ENCODE measurements at places on chromosomes 3 and 15.

DNA sequence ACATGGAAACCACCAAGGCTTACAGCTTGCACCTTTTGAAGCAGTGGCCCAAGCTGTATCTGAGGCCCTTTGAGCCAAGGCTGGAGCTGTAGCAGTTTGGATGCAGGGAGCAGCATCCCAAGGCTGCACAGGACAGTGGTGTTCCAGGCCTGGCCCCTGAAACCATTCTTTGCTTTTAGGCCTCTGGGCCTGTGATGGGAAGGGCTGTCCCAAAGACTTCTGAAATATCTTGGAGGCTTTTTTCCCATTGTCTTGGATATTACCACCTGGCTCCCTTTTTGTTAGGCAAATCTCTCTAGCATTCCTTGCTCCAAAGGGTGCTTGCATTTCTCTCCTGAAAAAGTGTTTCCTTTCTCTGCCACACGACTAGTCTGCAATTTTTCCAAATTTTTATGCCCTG lies 302.8 kb upstream of the MDFIC2 start:
- no peak for DNase-seq

DNA sequence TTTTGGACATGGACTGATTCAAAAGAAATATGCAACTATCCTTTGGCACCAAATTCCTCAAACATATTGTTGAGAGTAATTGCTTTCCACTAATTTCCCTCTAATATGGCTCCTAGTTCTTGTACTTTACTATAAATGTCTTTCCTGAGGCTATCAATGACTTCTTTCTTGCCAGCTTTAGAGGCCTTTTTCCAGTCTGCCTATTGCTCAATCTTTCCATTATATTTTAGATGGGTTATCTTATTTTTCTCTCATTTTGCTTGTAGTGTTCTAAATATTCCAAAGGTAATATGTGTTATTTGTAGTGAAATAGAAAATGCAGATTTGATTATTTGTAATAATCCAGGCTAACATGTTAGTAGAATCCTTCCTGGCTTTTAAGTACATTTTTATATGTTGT lies 11.5 kb upstream of the TEX9 start:
- no peak for DNase-seq

- no peak for DNase-seq
Observed at GRCh38 chr3:106332884-106333283, 464.1 kb upstream of the CBLB start.

DNA sequence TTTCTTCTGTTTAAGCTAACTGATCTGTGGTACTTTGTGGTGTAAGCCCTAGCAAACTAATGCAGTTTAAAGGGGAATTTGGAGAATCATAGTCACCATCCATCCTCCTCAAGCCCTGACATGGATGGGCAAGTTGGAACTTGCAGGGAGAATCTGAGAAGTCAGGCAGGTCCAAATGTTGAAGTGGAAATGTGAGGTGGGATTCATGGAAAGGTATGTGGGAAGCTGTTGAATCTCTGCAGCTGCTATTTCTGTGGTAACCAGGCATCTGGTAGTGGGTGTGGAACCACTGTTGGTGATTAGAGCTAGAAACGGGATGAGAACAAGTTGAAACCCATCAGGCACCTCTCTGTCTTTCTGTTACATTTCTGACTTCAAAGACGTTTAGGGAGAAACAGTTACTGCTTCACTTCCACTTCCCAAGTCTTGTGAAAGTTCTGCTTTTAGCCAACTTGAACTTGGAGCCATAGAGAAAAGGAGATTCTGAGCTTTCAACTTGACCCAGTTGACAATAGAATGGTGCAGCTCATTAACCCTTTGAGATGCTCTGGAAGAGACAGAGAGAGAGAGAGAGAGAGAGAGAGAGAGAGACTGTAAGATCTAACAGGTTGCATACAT lies 38.1 kb upstream of the NMNAT3 start:
- DNase-seq: no peak

- DNase-seq: no peak
Observed at GRCh38 chr3:8759038-8759707, 10.2 kb downstream of the OXTR start.

GRCh38 chr3:124927574-124928045 lies 6.9 kb downstream of the MUC13 start:
- DNase-seq: no peak

- no peak for DNase-seq
Observed at GRCh38 chr3:100697172-100697571, 12.1 kb upstream of the TFG start.

- no peak for DNase-seq
Observed at GRCh38 chr3:176696816-176697215, 500.5 kb downstream of the TBL1XR1 start.

DNA sequence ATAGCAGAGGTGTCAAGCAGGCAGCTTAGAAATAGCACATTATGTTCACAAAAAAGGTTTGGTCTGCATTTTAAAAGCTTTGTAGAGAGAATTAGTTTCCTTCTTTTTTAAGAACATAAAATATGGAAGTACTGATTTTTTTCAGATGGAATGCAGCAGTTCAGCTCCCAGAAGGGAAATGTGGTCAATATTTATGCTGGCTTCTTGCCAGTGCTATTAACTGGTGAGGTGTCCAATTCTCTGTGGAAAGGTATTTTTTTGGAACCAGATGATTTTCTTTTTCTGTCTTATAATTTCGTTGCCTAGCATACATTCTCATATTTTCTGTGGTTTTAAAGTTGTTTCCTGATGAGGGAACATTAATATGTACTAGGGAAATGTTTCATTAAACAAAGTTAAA lies 211.4 kb upstream of the ZNF385D start:
- DNase-seq: no peak

- no peak for DNase-seq
Observed at GRCh38 chr15:75114327-75114726, 87.4 kb upstream of the C15orf39 start.

- no peak for DNase-seq
Observed at GRCh38 chr3:32428092-32429068, 36.7 kb downstream of the CMTM7 start.

GRCh38 chr3:19668163-19668562 lies 265.9 kb downstream of the EFHB start:
- DNase-seq: no peak

DNA sequence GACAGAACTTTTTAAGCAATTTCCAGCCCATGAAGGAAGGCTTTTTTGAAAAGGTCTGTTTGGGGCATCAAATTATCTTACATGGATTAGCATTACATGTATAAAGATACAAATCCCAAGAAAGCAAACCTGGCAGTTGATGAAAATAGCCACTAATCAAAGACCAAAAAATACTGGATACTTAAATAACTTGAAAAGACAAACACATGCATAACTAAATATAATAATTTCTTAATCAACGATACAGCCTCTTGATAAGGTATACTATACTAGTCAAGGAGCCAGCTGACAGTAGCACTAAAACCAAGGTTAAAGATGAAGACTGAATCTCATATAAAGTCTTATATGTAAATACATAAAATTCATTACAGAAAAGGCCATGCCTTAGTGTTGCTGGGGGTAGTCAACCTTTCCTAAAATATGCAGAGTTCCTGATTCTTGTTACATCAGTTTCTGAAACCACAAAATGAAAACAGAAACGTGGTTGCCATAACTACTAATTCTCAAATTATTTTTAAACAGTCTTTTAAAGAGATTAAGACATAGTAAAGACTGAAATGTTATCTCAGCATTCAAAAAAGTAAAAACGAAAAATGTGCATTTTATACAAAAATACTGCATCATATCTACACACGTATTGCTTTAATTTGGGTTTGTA lies 2.0 kb downstream of the ANKRD28 start:
- no peak for DNase-seq

DNA sequence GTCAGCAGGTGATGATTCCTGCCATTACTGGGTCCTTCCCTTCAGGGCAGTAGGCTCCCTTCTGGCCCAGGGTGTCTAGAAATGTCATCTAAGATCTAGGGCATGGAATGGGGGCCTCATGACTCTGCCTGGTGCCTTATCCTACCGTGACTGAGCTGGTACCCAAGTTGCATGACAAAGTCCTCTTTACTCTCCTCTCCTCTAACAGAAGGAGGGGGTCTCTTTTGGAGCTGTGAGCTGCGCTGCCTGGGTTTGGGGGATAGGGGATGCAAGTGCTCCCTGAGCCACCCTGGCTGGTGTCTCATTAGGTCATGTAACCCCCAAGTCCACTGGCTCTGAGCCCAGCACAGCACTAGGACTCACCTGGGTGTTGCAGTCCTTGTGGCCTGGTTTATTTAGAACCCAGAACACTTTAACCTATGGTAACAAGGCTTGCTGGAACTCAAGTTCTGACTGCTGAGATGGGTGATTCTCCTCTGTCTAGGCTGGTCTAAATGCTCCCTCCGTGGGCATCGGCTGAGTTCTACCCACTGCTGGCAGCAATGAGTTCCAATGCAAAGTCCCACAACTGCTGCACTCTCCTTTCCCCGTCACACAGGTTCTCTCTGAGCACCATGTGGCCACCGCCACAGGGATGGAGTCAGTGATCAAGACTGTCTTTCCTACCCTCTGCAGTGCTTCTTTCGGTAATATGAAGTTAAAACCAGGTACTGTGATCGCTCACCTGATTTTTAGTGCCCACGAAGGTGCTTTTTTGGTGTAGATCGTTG lies 34.0 kb downstream of the XXYLT1 start:
- no peak for DNase-seq

DNA sequence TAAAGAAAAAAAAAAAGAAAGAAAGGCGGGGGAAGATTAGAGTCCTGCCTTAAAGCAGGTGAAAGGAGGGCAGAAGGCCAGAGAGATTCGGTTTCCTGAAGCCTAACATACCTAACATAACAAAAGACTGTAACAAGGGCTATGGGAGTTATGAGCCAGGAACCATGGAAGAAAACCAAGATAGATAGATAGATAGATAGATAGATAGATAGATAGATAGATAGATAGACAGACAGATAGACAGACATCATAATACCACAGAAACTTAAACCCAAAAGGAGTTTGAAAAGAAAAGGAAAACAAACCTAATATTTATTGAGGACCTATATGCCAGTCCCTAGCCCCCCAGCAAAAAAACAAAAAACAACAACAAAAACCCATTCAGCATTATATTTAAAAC lies 2.3 kb upstream of the FYCO1 start:
- DNase-seq: no peak

- no peak for DNase-seq
Observed at GRCh38 chr3:98811048-98811447, 47.9 kb downstream of the ST3GAL6 start.

DNA sequence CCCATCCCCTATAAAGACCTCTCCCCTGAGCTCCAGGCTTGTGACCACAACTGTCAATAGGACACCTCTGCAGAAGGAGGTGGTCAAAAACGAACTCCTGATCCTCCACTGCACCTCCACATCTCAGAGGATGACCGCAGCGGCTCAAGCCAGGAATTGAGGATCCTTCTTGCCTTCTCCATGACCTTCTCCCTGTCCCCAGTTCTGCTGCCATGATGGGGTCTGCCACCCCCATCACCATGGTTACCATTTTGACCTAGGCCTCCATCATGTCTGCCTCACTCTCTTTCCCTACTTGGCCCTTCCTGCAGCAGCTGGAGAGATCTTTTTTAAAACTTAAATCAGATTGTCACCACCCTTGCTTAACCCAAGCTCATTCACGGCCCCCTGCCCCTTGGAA lies 81.3 kb upstream of the LINGO1 start:
- no peak for DNase-seq

DNA sequence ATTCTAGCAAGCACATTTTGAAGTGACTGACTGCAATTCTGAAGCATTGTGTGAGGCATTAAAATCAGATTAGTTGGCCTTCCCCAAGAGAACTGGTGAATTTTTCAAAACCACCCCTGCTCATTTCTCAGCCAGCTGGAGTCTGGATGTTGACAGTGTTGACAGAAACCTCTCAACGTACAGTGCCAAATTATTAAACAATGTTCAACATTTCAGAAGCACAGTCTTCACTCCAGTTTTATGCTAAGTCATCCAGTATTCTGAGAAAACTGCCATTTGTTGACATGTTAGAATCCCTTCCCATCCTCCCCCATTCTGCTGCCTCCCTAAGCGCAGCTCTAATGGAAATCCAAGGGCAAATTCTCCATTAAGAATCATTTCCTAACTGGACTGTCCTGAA lies 369.3 kb upstream of the TRIM42 start:
- no peak for DNase-seq

DNA sequence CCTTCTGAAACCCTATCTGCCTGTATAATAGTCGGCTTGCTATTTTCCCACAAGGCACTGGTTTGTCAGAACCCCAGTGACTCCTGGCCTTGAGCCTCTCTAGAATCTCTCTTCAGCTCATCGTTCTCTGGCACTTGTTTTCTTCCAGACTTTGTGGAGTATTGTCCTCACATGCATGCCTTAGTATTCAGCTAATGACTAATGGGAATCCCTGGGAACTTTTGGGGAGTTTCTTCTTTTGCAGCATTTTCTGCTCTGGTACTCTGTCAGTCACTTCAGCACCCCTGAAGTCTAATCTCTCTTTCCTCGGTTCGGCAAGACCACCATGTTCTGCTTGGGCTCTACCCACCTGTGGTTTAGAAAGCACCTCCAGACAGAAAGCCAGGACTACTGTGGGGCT lies 35.8 kb upstream of the THRB start:
- no peak for DNase-seq

- no peak for DNase-seq
Observed at GRCh38 chr3:48504051-48504946, at the start of gene SHISA5. TSS of gene SHISA5 (minus strand) at chr3:48504174. CDS start at chr3:48504094, 80 bp downstream.

DNA sequence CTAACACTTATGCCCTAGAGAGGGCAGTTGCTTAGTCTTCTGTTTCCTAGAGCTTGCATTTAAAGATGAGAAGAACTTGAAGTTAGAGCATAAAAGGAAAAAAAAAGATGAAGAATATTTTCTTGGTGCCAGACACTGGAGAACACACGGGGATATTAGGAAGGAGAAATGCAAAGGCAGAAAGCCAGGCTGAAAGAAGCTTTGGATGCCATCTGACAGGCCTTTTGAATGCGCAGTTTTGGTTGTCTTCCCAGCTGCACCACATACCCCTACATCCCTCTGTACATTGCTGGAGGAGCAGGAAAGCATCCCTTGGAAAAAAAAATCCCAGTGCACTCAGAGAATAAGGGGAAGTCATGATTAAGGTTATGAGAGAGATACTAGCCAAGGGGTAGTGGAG lies 378.9 kb downstream of the GAP43 start:
- DNase-seq: no peak

GRCh38 chr3:9180764-9181117 lies 68.7 kb downstream of the SRGAP3 start:
- no peak for DNase-seq

DNA sequence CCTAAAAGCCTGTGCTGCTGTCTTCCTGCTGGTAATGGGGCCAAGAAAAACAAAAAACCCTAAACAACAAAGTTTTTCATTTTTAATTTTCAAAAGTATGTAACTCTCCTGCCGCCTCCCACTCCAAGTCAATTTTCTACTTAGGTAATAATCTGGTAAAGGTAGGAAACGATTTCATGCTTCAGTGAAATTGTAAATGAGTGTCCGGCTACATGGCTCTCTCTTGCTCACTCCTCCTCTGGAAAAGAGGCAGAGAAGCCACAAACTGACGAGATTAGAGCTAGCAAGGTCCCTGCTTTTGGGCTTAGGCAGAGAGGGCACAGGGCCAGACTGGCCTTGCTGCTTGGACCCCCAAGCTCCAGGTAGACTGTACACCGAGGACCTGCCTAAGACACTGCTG lies 23.5 kb downstream of the KLHL25 start:
- DNase-seq: no peak

GRCh38 chr3:160904691-160905090 lies 148.7 kb downstream of the PPM1L start:
- DNase-seq: no peak
